ENCODE measurements at places on chromosomes 12 and 14.

GRCh38 chr12:16076557-16076956, 165.4 kb downstream of the DERA start:
- DNase-seq = no peak

- DNase-seq = peak; percentile 66
Observed at GRCh38 chr14:68911594-68912227, 67.4 kb downstream of the ACTN1 start.

- no peak for DNase-seq
Observed at GRCh38 chr14:98954349-98955000, 317.5 kb downstream of the BCL11B start.

GRCh38 chr12:12492547-12492946, 70.1 kb downstream of the DUSP16 start:
- DNase-seq = no peak

- DNase-seq = no peak
Observed at GRCh38 chr12:40945772-40946171, 242.3 kb upstream of the PDZRN4 start.

GRCh38 chr12:132886529-132887477, 602 bp downstream of the CHFR start:
- no peak for DNase-seq

DNA sequence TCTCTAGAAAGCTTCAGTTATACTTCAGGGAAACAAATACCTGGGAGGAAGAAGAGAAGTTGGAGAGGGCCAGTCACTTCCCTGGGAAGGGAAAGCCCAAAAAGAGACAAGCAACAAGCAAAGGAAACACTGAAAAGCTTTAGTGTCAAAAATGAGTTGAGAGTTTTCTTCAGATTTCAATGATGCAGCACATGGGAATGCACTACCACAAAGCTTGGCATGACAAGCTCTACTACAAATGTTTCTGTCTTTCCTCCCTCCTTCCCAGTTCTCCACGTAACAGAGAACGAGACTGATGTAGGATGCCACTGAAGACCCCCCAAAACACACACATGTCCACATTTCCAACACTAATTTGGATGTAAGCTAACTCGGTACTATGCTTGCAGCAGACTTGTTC, 26.8 kb upstream of the ADAMTS20 start:
- DNase-seq = no peak

DNA sequence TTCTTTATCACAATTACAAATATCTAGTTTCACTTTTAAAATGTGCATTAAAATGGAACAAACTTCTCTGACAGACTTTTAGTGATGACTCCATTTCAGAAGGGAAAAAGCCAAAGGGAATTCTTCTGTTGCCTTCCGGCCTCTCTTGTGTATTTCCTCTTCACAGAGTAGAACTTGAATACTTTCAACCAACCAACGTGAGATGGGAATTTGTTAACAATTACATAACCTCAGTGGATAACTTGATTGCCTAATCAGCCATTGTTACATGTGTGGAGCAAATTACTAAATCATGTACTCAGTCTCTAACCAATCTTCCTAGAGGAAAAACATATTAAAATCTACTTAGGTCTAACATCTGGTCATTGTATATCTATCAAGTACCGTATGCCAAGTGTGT, 291.1 kb downstream of the SYT1 start:
- no peak for DNase-seq

DNA sequence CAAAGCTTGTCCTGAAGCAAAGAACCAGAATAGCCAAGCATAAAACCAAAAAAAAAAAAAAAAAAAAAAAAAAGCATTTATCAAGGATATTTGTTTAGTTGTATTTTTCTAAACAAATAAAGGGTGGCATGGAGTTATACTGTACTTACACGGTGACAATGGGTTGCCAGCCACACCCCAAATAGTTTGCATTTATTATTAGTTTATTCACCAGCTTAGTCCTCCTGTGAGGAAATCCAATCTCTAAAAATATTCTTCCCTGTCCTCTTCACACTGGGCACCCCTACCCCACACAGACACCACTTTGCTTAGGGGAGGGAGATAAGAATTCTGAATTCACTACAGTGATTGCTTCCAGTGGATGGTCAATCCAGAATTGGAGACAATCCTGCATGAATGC, 18.9 kb downstream of the PLEKHG7 start:
- no peak for DNase-seq

DNA sequence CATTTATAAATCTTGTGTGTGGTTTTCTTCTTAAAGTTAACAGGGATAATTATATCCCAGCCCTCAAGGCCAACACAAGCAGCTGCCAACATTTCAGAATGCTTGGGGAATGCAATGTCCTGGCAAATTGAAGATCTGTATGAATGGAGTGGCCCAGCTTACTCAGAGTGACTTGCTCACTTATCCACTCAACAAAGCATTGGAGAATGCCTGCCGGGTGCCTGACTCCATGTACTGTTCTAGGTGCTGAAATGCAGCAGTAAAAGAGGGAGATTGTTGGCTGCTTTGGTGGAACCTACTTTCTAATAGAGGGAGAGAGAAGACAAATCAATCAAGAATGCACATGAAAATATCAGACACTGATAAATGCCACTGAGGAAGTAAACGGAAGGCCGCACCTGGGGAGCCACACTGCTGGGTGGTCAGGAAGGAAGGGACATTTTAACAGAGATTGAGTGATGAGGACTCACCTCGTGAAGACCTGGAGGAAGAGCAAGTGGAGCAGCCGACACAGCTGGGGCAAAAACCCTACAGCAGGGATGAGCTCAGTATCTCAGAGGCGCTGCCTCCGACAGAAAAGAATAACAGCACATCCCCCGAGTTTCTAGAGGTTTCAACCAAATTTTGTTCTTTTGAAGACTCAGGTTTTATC, 61.2 kb upstream of the VASH1 start:
- DNase-seq = no peak

GRCh38 chr12:109783135-109783964, 49.8 kb downstream of the TRPV4 start:
- no peak for DNase-seq

GRCh38 chr12:122422730-122423257, 325 bp upstream of the CLIP1 start:
- no peak for DNase-seq

DNA sequence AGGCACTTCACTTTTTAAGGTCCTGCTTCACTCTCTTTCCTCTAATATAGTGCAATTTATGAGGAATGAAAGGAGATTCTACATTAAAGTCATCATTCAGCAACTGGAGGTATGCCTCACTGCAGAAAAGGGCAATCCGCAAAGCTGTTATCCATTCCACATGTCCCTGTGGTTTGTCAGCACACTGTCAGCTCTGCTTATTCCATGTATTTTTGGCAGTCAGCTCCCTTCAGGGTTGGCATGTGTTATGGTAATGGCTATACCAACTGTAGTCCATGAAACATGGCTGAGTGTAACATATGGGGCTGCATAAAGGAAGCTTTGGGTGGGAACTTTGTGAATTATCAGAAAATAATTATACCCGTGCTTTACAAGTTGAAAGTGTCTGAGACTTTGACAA, 154.1 kb downstream of the GALC start:
- DNase-seq = no peak

GRCh38 chr14:93073358-93073707, 42.4 kb downstream of the ITPK1 start:
- DNase-seq = no peak

- DNase-seq = no peak
Observed at GRCh38 chr12:1660304-1661187, 30.3 kb upstream of the ADIPOR2 start.

DNA sequence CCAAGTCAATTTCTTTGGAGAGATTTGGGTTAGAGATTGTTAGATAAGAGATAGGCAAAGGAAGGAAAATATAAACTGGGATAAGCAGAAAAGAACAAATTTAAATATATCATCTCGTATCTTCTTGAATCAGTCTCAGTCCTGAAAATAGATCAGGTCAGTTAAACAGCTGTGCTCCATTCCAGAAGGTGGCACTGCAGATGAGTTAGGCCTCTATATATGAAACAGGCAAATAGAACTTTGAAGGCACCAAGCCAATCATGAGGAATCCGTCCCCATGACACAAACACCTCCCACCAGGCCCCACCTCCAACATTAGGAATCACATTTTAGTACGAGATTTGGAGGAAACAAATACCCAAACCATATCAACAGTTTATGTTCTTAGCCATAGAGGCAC, 605.5 kb upstream of the USP15 start:
- DNase-seq = no peak

GRCh38 chr14:30034152-30034551, 106.5 kb upstream of the PRKD1 start:
- DNase-seq = no peak

- DNase-seq = no peak
Observed at GRCh38 chr12:115872919-115873357, 404.6 kb downstream of the MED13L start.

DNA sequence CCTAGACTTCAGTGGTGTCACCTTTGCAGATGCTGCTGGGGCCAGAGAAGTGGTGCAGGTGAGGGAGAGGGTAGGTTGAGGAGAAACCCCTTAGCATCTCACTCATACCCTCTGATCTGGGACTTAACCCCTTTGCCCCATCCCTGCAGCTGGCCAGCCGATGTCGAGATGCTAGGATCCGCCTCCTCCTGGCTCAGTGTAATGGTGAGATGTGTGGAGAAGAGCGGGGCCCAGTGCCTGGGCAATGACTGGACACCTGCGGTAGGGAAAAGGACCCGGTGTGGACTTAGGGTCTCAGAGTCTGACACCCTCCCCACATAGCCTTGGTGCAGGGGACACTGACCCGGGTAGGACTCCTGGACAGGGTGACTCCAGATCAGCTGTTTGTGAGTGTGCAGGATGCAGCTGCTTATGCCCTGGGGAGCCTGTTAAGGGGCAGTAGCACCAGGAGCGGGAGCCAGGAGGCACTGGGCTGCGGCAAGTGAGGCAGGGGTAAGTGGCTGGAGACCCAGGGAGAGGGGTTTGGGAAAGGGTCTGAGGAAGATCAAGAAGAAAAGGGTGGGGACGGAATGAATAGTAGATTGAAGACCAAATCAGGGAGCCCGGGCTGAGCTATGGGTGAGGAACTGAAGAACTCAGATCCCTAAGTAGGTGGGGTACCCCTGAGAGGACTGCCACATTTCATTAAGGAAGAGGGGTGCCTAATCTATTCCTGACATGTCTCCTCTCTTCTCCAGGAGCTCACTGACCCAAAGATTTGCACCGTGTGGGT, 7.6 kb downstream of the B4GALNT1 start:
- DNase-seq = no peak

GRCh38 chr12:89817501-89818226, 109.0 kb upstream of the ATP2B1 start:
- DNase-seq = no peak

DNA sequence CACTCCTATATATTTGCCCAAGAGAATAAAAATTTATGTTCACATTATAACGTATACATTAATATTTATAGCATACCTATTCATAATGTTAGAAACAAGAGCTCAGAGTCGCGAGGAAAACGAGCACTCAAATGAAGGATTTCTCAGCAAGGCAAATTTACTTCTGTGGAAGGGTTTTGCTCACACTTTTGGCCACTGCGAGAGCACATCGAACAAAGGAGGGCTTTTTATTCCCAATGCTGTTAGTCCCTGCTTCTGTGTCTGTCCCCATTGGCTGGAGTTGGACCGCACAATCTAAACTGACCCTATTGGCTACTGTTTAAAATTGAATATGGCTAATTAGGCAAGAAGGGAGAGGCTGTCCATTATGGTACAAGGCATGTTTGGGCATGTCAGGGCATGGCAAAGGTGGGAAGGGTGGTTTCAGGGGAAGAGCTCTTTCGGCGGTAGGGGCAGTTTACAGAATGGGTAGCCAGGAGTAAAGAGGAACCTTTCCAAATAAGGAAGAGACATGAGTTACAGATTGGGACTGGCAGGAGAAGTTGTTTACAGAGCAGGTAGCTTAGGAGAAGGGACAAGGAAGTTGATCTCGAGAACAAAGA, 702.9 kb downstream of the TRHDE start:
- DNase-seq = no peak

GRCh38 chr12:58186401-58186800, 245.0 kb downstream of the ATP23 start:
- DNase-seq = no peak

DNA sequence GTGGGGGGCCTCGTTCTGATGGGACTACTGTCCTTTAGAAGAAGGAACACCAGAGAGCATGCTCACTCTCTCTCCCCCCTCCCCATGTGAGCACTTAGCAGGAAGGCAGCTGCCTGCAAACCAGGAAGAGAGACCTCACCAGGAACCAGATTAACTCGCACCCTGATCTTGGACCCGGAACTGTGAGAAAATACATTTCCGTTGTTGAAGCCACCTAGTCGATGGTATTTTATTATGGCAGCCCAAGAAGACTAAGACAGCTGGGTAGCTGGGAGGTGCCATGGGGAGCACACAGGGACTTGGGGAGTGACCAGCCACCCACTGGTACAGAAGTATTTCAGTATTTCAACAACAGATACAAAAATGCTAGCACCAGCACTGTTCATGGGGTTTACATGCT, 59.0 kb downstream of the VCPKMT start:
- DNase-seq = no peak

- no peak for DNase-seq
Observed at GRCh38 chr14:85112762-85113161, 417.2 kb upstream of the FLRT2 start.

GRCh38 chr12:16573398-16574077, 32.4 kb downstream of the LMO3 start:
- DNase-seq = no peak

- DNase-seq = no peak
Observed at GRCh38 chr12:13788626-13789025, 192.8 kb downstream of the GRIN2B start.

- DNase-seq = no peak
Observed at GRCh38 chr14:75249251-75249957, 29.2 kb upstream of the FOS start.

- DNase-seq = no peak
Observed at GRCh38 chr12:100435957-100436356, 37.7 kb upstream of the NR1H4 start.

DNA sequence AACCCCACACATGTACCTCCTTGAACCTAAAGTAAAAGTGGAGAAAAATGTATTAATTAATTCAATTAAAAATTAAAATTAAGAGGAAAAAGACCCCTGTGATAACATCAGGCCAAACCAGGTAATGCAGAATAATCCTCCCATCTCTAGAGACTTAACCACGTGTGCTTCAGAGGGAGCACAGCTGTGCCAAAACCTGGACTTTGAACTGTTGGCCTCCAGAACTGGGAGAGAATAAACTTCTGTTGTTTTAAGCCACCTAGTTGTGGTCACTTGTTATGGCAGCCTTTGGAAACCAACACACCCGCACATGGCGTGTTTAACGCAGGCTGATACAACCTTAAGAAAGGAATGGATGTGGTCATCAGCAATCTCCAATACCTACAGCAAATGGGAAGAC, 23.8 kb downstream of the OAS2 start:
- DNase-seq = no peak

GRCh38 chr14:95222151-95222631, 64.9 kb upstream of the DICER1 start:
- no peak for DNase-seq

DNA sequence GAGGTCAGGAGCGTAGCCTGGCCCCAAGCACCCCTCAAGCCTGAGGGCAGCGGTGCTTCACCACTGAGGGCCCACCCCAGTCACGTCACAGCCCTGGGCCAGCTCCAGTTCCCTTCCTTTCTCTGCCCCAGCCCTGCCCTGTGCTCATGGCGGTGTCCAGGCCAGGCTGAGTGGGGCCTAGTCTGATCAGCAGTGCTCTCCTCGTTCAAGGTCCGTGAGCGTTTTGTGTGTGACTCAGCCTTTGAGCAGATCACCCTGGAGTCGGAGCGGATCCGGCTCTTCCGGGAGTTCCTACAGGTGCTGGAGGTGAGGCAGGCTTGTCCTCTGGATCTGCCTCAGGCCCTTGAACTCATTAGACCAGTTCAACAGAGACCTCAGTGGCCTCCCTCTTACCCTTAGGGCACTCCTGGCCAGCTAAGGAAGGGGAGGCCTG, 19.0 kb downstream of the PRPF40B start:
- DNase-seq = no peak

GRCh38 chr14:55773312-55773711, 193.3 kb downstream of the KTN1 start:
- no peak for DNase-seq

Measured in right renal cortex interstitium (tissue), 3 donors.